ENCODE measurements at places on chromosomes 2 and 18.

GRCh38 chr18:50720325-50720674 is 99.5 kb downstream of the MRO start:
- no peak for DNase-seq

GRCh38 chr2:109498906-109499305 is 114.9 kb downstream of the SEPTIN10 start:
- DNase-seq, result no peak

DNA sequence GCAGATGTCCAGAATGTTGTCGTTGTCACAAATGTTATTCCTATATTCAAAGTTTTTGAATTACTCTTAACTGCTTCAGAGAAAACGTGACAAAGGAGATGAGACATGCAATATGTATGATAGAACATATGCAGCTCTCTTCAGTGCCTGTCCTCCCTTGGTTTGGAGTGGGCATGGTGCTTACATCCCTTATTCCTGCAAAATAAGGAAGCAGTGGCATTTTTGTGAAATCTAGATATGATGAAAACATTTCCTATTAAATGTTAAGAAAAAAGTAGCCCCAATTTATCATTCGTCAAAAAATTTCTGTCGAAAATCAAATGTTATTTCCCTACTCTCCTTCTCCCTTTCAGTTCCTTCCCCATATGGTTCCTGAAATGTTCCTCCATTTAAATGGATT is 457.5 kb upstream of the FANCL start:
- no peak for DNase-seq

- no peak for DNase-seq
Measured at GRCh38 chr2:230891509-230891908, 26.8 kb downstream of the ITM2C start.

GRCh38 chr2:222774941-222775340 is 85.9 kb upstream of the ACSL3 start:
- no peak for DNase-seq

DNA sequence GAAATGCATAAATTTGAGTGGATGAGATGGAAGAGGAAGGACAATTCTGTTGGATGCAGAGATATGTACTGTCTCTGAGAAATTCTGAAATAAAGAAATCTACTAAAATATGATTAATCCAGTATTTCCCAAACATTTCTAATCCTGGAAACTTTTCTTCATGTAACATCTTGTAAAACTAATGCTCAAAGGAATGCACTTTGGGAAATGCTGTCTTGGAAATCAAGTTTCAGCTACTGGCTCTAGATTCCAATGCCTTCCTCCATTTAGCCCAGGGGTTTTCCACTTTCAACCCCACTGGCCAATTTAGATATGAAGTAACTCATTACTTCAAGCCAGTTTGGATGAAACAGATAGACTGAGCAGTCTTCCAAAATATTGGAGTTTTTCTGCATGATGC is 355.1 kb downstream of the TXNL1 start:
- DNase-seq, result no peak

- DNase-seq, result peak; percentile 54
Measured at GRCh38 chr18:3869848-3870247, 419.9 kb downstream of the TGIF1 start.

DNA sequence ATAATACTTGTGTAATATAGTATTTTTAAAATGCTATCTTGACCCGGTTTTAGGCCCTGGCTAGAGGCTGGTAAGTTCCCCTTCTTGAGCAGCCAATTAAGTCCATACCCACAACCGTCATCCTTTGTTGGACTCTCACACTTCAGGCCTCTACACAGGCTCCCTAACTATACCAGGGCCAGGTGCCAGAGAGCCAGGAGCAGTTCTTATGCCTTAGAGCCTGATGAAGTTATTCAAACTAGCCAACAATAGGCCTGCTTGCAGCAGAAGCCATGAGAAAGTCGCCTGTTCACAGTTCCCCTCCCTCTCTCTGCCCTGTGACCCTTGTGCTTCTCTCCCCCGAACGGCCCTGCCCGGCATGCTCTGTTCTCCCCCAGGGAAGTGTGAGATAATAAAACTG is 454.2 kb upstream of the KLHL29 start:
- no peak for DNase-seq

- no peak for DNase-seq
Measured at GRCh38 chr2:118807668-118808428, 39.6 kb downstream of the EN1 start.

- no peak for DNase-seq
Measured at GRCh38 chr2:45607701-45608100, 3.4 kb downstream of the SRBD1 start.

- DNase-seq, result no peak
Measured at GRCh38 chr2:171325886-171326585, 107.8 kb downstream of the METTL8 start.

DNA sequence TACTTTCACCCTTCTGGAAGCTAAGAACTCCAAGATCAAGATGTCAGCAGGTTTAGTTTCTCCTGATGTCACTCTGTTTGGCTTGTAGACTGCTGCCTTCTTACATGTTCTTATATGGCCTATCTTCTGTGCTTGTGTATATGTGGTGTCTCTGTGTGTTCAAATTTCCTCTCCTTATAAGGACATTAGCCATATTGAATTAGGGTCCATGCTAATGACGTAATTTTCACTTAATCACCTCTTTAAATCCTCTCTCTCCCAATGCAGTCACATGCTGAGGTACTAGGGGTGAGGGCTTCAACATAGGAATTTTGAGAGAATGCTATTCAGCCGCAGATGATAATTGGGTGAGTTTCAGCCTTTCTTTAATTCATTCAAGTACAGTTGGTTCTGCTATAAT is 458.3 kb upstream of the SYT4 start:
- DNase-seq, result no peak

DNA sequence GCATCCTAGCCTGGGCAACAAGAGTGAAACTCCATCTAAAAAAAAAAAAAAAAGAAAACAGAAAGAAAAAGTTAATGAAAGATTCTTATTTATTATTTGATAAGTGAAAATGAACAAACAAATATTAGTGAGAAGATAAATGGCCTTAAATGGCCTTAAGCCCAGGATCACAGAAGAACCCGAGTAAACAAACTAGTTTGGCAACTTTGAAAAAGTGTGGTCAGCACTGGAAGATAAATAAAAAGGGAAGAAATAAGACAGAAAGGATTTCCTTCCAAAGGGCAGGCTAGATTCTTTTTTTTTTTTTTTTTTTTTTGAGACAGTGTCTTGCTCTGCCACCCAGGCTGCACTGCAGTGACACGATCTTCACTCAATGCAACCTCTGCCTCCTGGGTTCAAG is 692.4 kb downstream of the CPS1 start:
- DNase-seq, result no peak

GRCh38 chr2:11065833-11066485 is 89.3 kb upstream of the SLC66A3 start:
- no peak for DNase-seq

DNA sequence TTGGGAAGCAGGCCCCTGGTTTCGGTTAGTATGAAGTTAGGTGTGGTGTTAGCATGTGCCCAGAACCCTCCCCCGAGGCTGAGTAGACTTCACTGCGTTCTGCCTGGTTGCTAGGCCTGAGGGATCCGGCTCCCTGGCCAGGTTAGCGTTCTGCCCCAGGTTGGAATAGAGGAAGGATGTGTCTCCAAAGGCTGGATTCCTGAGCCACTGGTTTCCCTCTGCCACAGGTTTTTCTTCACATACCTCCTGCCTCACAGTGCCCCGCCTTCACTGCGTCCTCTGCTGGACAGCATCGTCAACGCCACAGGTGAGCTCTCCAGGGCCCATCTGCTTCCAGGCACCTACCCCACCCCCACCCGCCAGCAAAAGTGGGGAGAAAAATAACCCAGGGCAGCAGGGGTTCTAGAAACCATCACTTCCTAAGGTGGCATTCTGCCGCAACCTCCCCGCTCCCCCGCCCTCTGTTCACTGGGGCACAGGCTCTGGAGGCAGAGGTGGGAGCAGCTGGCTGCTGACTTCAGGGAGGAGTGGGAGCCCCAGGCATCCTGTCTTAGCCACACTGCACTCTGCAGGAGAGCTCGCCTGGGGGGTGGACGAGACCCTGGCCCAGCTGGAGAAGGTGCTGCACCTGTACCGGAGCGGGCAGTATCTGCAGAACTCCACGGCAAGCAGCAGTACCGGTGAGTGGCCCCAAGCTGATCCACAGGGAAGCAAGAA is 7.1 kb downstream of the PKDCC start:
- no peak for DNase-seq

DNA sequence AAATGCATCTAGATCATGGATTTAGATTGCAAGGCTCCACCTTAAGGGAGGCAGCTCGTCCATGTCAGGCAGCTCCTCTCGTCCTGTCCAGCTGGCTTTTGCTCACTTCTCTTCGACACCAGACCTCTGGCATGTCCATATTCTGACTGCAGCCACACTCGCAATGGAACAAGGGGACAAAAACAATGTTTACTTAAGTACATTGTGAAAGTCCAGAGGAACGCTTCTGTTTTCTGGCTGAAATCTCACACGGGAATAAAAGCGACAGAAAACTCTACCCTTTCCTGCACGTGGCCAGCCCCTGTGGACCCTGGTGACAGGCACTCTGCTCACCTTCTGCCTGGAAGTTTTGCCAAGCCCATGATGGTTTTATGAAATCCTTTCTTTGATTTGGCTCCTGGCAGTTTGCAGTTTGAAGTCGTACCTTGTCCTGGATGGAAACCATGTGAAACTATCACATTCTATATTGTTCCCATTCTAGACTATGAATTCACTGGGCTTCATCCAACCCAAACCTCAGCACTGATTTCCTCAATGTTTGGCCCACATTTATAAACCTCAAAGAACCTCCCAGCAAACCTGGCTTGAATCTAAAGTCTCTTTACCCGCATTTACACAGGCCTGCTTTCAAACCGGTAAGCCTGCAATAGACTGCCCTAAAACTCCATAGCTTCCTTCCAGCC is 134.3 kb upstream of the PIEZO2 start:
- DNase-seq, result no peak

GRCh38 chr18:66211749-66212148 is 392.1 kb downstream of the CDH19 start:
- DNase-seq, result no peak

DNA sequence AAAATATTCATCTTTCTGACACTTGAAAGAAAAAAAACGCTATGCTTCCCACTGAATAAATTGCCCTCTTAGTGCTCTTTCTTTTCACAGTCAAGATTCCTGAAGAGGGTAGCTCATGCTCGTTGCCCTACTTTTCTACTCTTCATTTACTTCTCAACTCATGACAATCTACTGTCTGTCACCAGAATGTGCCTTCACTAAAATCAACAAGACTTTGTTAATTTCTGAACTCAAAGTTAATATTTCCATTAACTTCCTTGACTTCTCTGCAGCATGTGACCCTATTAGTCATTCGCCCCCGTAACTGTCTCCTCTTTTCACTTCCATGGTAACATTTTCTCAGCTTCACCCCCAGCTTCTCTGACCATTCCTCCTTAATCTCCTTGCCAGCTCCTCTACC is 98.9 kb upstream of the MAPRE2 start:
- DNase-seq, result no peak

DNA sequence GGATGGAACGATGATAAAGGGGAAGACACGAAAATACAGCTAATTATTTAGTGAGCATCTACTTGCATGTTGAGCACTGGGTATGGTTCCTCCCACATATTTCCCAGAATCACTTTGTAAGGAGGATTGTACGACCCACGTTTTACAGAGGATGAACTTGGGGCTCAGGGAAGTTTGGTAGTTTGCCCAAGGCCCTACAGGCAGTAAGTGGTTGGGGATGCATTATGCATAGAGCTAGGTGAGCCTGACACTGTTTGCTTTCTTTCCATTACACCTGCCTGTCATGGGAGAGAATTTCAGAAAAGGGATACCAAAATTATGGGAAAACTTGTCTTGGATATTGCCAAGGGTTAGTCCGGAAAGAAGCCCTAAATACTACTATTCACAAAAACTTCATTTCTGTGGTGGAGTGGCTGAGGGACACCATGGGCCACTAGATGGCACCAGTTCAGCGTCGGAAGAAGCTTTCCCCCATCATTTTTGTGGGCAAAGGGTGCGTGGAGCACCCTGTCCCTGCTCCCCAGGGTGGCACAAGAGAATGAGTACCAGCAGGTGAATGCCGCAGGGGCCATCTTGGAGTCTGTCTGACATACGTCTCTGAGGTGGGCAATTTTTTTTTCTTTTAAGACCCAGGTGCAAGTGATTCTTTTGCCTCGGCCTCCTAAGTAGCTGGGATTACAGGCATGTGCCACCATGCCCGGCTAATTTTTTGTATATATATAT is 23.5 kb upstream of the C18orf32 start:
- DNase-seq, result peak; percentile 38

GRCh38 chr2:193583638-193584400 is 1389.1 kb upstream of the TMEFF2 start:
- no peak for DNase-seq

GRCh38 chr2:30662268-30663131 is 144.7 kb downstream of the CAPN13 start:
- peak; percentile 45 for DNase-seq

- no peak for DNase-seq
Measured at GRCh38 chr18:51767293-51767692, 569.8 kb upstream of the MEX3C start.

DNA sequence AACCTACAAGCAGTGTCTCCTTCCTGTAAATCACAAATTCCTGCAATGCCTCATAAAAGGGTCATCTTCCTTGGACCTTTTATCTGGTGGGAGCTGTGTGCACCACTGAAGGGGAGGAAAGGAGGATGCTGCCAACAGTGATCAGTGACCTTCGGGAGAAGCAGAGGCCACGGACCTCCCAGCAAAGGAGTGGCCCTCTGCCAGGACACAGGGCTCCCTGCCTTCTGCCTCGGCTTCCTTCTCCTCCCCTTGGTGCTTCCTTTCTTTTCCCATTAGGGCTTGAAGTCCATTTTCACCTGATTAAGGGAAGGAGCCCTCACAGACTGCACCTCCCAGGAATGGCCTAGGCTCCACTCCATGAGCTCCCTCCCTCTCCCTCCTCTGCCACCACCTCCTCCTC is 85.3 kb upstream of the ITGA6 start:
- peak; percentile 16 for DNase-seq

- no peak for DNase-seq
Measured at GRCh38 chr18:62379051-62379450, 53.9 kb downstream of the TNFRSF11A start.

GRCh38 chr18:9535430-9535991 is 60.2 kb downstream of the RALBP1 start:
- no peak for DNase-seq

DNA sequence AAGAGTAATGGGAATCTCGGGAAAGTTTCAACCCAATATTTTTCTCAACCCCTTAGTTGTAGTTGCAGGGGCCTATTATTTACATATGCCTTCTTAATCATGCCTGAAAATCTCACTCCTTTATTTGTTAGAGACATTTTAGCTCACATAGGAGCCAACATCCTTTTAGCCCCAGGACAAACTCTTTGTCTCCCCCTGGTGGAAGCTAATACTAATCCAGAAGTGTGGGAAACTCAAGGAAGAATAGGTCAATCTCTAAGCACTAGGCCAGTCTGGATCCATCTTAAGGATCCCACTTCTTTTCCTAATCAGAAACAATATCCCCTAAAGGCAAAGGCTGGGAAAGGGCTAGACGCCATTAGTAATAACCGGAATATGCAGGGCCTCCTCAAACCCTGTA is 550.9 kb upstream of the PKDCC start:
- DNase-seq, result no peak
